CD4-positive, CD25-positive, alpha-beta regulatory T cell (primary cell): ENCODE measurements at places on chromosomes 6 and 20. TPM values are rescaled to one million over a fixed set of nuclear protein-coding genes. Genes with fewer than 3 reads are reported as not detected.

DNA sequence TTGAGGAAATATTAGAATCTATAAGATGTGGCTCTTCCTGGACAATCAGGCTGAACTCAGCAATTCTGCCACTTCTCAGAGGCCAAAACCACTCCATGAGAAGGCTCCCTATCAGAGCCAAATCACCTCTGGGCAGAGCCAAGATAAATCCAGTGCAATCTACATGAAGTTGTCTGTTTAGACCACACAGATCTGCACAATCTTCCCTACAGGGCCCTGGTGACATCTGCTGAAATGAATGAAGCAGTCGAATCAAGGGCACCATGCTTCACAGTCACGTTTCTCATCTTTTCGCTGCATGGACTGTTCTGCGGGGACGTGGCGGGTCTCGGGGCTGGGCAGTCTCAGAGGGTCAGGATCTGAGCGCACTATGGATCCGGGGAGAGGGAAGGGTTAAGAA is 60.1 kb upstream of the CD93 start:
- no peaks in the 10 kb centered on the region for H3K27me3 ChIP-seq
- H3K27ac ChIP-seq, result no peak overlapping the region
- H3K4me1 ChIP-seq, result peaks cover 20% of the 10 kb centered on the region
- no peaks in the 10 kb centered on the region for H3K36me3 ChIP-seq

The TLDC2 gene
- total RNA-seq, result not detected

The IMPG1 gene
- total RNA-seq, result not detected

DNA sequence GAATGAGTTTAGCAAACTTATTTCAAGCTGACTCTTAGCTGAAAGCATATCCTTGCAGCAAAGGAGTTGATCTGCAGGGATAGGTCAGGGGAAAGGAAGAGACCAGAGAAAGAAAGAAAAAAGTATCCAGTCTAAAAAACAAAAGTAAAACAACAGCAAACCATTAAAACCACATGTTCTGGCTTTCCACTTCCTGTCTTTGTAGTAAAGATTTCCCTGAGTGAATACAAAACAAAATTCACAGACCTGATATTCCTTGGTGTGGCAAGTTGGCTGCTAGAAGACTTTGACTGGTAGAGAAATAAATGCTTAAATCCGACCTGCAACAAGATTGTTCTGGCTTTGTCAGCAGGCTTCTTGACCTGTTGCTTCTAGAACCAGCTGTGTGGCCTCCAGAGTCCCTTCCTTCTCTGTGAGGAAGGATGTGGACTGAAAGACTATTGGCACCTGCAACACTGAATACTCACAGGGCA is 23.4 kb upstream of the MCM3 start:
- no peaks in the 10 kb centered on the region for H3K36me3 ChIP-seq
- H3K4me3 ChIP-seq, result peak overlapping the region; percentile 64

- peak; percentile 35 for DNase-seq
- H3K4me1 ChIP-seq, result peaks cover 9% of the 10 kb centered on the region
- H3K4me3 ChIP-seq, result no peak overlapping the region
- no peak overlapping the region for H3K27ac ChIP-seq
- H3K36me3 ChIP-seq, result no peaks in the 10 kb centered on the region
Observed at GRCh38 chr20:34268851-34269636, 27.8 kb downstream of the ASIP start.

GRCh38 chr6:45483501-45483900 is 105.8 kb upstream of the SUPT3H start:
- H3K4me3 ChIP-seq, result no peak overlapping the region
- no peaks in the 10 kb centered on the region for H3K27me3 ChIP-seq
- DNase-seq, result no peak
- H3K27ac ChIP-seq, result no peak overlapping the region
- H3K4me1 ChIP-seq, result peaks cover 24% of the 10 kb centered on the region

DNA sequence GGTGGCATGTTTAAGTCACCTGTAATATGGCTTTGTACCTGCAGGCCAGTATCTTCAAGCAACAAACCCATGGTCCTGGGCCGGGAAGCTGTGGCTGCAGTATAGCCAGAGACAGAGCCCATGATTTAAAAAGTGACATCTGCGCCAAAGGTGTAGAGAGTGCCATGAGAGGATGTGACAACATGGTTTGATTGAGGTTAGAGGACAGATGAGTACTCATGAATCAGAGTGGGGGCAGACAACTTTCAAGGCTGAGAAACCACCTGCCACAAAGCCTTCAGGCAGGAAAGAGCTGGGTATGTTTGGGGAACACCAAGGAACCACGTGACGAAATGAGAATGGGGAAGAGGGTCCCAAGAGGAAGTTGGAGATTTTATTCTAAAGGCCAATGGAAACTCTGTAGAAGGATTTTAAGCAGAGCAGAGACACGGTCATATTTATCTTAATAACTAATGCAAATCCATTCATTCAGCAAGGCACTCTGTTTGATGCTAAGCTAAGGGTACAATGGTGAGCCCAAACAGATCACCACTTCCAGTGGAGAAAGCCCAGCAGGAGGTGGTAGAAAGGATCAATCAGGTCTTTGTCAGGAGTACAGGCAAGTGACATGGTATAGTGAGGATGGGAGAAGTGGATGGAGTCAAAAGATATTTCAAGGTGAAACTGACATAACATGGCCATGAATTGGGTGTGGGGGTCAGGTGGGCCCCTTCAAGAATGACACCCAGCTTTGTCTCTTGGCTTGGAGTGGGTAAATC is 3.4 kb upstream of the MICAL1 start:
- H3K4me3 ChIP-seq, result no peak overlapping the region
- peak overlapping the region; percentile 96 for H3K27ac ChIP-seq
- peak; percentile 69 for DNase-seq
- no peaks in the 10 kb centered on the region for H3K27me3 ChIP-seq
- peaks cover 27% of the 10 kb centered on the region for H3K36me3 ChIP-seq
- peaks cover 46% of the 10 kb centered on the region for H3K4me1 ChIP-seq

The EBF4 gene
- total RNA-seq, result 1.8 TPM

- peaks cover 4% of the 10 kb centered on the region for H3K36me3 ChIP-seq
- H3K4me1 ChIP-seq, result peaks cover 37% of the 10 kb centered on the region
- H3K27ac ChIP-seq, result no peak overlapping the region
- no peak for DNase-seq
- no peak overlapping the region for H3K4me3 ChIP-seq
Observed at GRCh38 chr6:43630980-43631619, 2.0 kb upstream of the GTPBP2 start.

- no peaks in the 10 kb centered on the region for H3K36me3 ChIP-seq
- no peaks in the 10 kb centered on the region for H3K4me1 ChIP-seq
- H3K4me3 ChIP-seq, result no peak overlapping the region
- no peaks in the 10 kb centered on the region for H3K27me3 ChIP-seq
Observed at GRCh38 chr6:41274256-41274655, 12.2 kb downstream of the TREM1 start.

- no peak for DNase-seq
- H3K27me3 ChIP-seq, result no peaks in the 10 kb centered on the region
- H3K27ac ChIP-seq, result no peak overlapping the region
- H3K4me1 ChIP-seq, result peaks cover 14% of the 10 kb centered on the region
Observed at GRCh38 chr6:13452346-13453117, 34.9 kb downstream of the GFOD1 start.

- H3K36me3 ChIP-seq, result no peaks in the 10 kb centered on the region
- no peak overlapping the region for H3K27ac ChIP-seq
- no peak for DNase-seq
- no peak overlapping the region for H3K4me3 ChIP-seq
- no peaks in the 10 kb centered on the region for H3K4me1 ChIP-seq
- no peaks in the 10 kb centered on the region for H3K27me3 ChIP-seq
Observed at GRCh38 chr6:72976484-72976883, 248.8 kb downstream of the KHDC1L start.

The SLC35D3 gene
- 0.15 TPM for total RNA-seq

DNA sequence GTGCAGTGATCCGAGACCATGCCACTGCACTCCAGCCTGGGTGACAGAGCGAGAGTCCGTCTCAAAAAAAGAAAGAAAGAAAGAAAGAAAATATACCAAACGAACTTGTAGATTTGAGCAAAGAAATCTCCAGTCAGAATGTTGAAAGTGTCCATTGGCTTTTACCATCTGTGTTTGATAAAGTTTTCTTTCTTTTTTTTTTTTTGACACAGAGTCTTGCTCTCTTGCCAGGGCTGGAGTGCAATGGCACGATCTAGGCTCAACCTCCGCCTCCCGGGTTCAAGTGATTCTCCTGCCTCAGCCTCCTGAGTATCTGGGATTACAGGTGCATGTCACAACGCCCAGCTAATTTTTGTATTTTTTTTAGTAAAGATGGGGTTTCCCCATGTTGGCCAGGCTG is 21.3 kb downstream of the BAK1 start:
- no peak overlapping the region for H3K4me3 ChIP-seq
- DNase-seq, result no peak
- no peaks in the 10 kb centered on the region for H3K4me1 ChIP-seq
- no peak overlapping the region for H3K27ac ChIP-seq
- H3K36me3 ChIP-seq, result no peaks in the 10 kb centered on the region

The MYB gene
- total RNA-seq, result 17.4 TPM

The SMPD2 gene
- total RNA-seq, result 30.2 TPM

DNA sequence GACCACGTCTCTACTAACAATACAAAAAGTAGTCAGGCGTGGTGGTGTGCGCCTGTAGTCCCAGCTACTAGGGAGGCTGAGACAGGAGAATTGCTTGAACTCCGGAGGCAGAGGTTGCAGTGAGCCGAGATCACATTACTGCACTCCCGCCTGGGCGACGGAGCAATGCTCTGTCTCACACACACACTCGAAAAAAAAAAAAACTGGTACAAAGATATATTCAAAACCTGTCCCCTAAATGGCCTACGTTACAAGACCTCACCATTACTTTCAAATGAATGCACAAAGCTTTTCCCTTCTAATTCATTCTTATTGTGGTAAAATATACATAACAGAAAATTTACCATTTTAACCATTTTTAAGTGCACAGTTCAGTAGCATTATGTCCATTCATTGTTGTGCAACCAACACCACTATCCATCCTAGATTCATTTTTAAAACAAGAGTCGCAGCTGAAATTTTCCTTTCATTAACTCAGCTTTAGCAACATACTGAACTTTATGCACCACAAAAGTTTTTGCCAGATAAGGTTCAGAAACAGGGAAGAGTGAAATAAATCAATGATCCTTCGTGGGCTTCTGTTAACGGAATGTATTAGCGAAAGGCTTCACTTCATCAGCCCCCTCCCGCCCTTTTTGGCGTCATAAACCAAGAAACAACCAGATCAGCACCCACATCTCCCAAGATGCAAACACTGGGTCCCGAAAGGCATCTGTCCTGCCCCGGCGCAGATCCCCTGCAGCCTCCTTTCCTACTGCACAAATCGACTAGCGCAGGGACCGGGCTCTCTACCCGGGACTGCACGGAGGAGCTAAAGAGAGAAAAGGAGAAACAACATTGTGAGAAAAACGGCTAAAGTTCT is 825 bp upstream of the FAM135A start:
- no peaks in the 10 kb centered on the region for H3K36me3 ChIP-seq
- H3K4me3 ChIP-seq, result peak overlapping the region; percentile 92
- H3K27me3 ChIP-seq, result no peaks in the 10 kb centered on the region
- H3K4me1 ChIP-seq, result peaks cover 23% of the 10 kb centered on the region
- peak overlapping the region; percentile 79 for H3K27ac ChIP-seq

DNA sequence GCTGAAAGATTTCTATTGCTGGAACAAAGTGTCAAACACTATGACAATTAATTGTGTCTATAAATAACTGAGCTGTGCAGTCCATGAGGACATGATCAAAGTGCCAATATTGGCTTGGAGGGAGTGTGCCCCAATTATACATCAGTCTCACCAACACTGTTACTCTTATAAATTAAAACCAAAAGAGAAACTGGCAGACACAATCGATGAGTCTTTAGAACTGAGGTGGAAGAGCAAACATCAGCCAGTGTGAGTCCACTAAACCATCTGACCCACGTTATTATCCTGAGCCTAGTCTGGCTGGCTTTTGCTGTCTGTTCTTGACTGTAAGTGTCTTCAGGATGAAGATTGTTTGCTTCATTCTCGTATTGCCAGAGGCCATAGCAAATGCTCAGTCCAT is 98.9 kb downstream of the OLIG3 start:
- no peak overlapping the region for H3K27ac ChIP-seq
- no peak overlapping the region for H3K4me3 ChIP-seq
- peaks cover 17% of the 10 kb centered on the region for H3K4me1 ChIP-seq
- H3K27me3 ChIP-seq, result no peaks in the 10 kb centered on the region

GRCh38 chr20:37693242-37693634 is 592 bp upstream of the CTNNBL1 start:
- no peak overlapping the region for H3K27ac ChIP-seq
- peak overlapping the region; percentile 89 for H3K4me3 ChIP-seq
- H3K36me3 ChIP-seq, result peaks cover 2% of the 10 kb centered on the region
- DNase-seq, result no peak

GRCh38 chr6:141321493-141322347 is 811.0 kb upstream of the GJE1 start:
- no peaks in the 10 kb centered on the region for H3K36me3 ChIP-seq
- no peaks in the 10 kb centered on the region for H3K4me1 ChIP-seq
- DNase-seq, result no peak
- no peaks in the 10 kb centered on the region for H3K27me3 ChIP-seq

The HLA-DPA1 gene
- 102 TPM for total RNA-seq

- no peaks in the 10 kb centered on the region for H3K27me3 ChIP-seq
- H3K4me1 ChIP-seq, result no peaks in the 10 kb centered on the region
- no peak for DNase-seq
- H3K27ac ChIP-seq, result no peak overlapping the region
- no peak overlapping the region for H3K4me3 ChIP-seq
Observed at GRCh38 chr6:161242779-161243693, 30.8 kb downstream of the AGPAT4 start.

GRCh38 chr20:33999025-33999649 is 5.4 kb downstream of the RALY start:
- peaks cover 85% of the 10 kb centered on the region for H3K4me1 ChIP-seq
- H3K36me3 ChIP-seq, result peaks cover 3% of the 10 kb centered on the region
- no peak overlapping the region for H3K27ac ChIP-seq
- no peaks in the 10 kb centered on the region for H3K27me3 ChIP-seq

- H3K36me3 ChIP-seq, result peaks cover 4% of the 10 kb centered on the region
- peak overlapping the region; percentile 24 for H3K4me3 ChIP-seq
- H3K27ac ChIP-seq, result no peak overlapping the region
- peaks cover 7% of the 10 kb centered on the region for H3K4me1 ChIP-seq
Observed at GRCh38 chr6:161031721-161032495, 40.3 kb downstream of the MAP3K4 start.

The MACROD2 gene
- not detected for total RNA-seq

The CAGE1 gene
- total RNA-seq, result 0.57 TPM

The DEF6 gene
- 247 TPM for total RNA-seq

The ABHD16A gene
- total RNA-seq, result 78.4 TPM

- H3K4me3 ChIP-seq, result no peak overlapping the region
- no peak overlapping the region for H3K27ac ChIP-seq
- no peak for DNase-seq
Observed at GRCh38 chr6:134619789-134620188, 301.9 kb upstream of the SGK1 start.

- no peaks in the 10 kb centered on the region for H3K36me3 ChIP-seq
- no peak for DNase-seq
- H3K4me3 ChIP-seq, result no peak overlapping the region
- no peaks in the 10 kb centered on the region for H3K4me1 ChIP-seq
- no peaks in the 10 kb centered on the region for H3K27me3 ChIP-seq
- no peak overlapping the region for H3K27ac ChIP-seq
Observed at GRCh38 chr6:13402711-13403110, 74.4 kb upstream of the TBC1D7 start.

DNA sequence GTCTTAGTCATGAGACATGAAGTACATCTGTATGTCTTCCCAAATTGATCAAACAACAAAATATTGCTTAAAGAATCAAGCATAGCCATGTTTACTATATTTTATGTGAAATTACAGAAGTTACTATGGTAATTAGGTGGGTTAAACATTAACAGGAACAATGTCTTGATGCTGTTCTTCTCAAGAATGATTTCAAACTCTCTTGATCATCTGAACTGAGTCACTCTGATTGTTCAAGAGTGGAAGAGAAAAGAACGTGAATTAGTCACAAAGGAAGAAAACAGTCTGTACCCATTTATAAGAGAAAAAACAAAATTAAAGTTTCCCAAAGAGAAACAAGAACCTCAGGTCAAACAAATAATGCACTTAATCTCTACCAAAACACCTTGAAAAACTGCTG is 62.2 kb upstream of the NUP153 start:
- H3K27ac ChIP-seq, result no peak overlapping the region
- no peak for DNase-seq
- H3K27me3 ChIP-seq, result peaks cover 6% of the 10 kb centered on the region
- no peaks in the 10 kb centered on the region for H3K36me3 ChIP-seq
- no peak overlapping the region for H3K4me3 ChIP-seq
